Immature natural killer cell (primary cell): ENCODE measurements at places on chromosomes 16 and 17.
A peak's percentile ranks its signal among the peaks of the same experiment; 100 is the strongest.

DNA sequence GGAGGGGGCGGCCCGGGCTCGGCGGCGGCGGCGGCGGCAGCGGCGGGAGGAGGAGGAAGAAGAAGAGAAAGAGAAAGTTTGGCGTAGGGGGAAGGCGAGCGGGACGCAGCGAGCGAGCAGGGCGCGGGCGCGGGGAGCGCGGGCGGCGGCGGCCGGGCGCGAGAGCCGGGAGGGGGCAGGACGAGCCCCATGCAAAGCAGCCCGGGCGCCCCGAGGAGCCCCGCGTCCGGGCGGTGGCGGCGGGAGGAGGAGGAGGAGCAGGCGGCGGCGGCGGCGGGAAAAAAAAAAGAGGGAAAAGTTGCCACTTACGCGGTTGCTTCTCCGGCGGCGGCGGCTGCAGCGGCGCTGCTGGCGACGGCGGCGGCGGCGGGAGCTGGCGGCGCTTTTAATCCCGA lies 10.3 kb upstream of the ZFHX3 start:
- peak; percentile 33 for DNase-seq

DNA sequence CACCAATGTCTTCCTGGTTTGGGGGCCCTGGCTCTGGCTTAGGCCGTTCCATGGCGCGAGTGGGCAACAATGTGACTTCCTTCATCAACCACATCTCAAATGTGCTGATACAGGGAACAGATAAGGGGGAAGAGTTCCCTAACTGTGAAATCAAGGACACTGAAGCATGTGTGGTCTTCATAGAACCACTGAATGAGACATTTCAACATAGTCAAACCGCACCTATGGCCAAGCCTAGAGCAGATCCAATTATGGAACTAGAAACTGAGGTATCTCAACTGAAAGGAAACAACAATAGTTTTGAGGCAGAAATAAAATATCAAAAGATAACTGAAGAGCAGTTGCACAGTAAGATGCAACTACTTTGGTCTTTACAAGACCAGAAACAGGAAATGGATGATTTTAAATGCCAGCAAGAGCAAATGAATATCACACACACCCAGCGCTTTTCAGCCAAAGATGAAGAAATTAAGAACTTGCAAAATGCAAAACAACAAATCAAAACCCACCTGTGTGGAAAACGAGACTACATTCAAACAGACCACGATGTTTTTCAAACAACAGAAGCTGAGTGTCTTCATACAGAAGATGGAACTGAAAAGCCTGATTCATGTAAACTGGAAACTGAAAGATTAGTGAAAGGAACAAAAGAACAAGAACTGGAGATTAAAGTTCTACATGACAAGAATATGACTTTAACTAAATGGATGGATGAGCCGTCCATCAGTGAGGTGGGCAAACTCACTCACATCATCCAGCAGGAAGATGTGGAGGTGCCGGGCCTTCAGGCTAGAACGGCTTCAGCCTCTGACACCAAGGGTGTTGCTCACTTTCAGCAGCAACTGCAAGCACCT lies 18.1 kb upstream of the LCMT1 start:
- no peak for DNase-seq

DNA sequence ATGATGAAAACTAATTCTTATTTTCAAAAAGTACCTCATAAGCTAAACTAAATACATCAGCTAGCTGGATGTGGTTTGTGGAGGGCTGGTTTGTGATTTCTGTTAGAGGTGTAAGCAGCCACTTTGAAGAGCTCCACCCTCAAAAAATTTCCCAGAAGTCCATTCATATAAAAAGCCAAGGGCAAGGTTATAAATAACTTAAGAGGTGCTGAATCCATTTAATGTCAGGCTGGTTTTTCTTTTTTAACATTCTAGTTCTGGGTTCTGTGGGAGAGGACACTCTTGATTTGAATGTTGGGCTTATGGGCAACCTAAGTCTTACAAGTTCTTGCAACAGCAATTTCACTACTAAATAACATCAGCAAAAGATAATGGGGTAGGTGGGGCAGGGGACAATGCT lies 3.4 kb upstream of the WIPI1 start:
- DNase-seq: peak; percentile 72

DNA sequence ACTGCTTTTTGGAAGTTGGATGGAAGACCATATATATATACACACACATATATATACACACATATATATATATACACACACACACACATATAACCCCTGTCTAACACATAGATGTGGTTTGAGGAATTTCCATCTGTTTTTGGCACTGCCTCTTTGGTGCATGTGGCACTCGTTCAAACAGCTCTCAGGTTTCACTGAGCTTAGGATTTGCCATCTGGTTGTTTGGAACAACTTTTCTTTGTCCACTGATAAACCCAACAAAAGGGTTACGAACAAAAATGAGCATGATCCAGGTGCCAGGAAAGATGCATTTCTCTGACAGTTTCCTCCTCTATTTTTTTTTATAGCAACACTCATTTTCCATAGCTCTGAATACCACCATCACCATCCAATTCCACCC lies 14.6 kb upstream of the KCNJ16 start:
- DNase-seq: no peak

DNA sequence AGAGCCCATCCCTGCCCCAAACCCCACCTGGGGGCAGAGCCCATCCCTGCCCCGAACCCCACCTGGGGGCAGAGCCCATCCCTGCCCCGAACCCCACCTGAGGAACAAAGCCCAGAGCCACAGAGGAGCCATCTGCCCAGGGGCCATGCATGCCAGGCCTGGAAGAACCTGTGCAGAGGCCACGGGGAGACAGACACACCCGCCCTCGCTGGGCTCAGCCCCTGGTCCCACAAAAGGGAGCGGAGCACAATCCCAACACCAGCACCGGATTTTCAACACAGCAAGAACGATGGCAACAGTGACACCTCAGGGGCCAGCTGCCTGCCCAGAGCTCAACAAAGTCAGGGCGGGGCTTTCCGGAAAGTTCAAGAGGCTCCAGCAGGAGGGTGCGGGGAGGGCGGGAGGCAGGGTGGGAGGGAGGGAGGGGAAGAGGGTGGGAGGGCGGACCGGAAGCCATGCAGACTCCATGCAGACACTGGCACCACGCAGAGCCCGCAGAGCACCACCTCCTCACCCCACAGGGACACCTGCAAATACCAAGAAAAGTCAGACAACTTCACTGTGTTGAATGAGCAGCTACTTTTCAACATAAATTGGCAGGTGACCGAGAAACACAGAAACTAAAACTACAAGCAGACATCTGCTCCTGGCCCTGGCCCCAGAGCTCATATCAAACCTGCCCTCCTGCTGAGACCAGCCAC lies 27.9 kb upstream of the C16orf95 start:
- peak; percentile 42 for DNase-seq

DNA sequence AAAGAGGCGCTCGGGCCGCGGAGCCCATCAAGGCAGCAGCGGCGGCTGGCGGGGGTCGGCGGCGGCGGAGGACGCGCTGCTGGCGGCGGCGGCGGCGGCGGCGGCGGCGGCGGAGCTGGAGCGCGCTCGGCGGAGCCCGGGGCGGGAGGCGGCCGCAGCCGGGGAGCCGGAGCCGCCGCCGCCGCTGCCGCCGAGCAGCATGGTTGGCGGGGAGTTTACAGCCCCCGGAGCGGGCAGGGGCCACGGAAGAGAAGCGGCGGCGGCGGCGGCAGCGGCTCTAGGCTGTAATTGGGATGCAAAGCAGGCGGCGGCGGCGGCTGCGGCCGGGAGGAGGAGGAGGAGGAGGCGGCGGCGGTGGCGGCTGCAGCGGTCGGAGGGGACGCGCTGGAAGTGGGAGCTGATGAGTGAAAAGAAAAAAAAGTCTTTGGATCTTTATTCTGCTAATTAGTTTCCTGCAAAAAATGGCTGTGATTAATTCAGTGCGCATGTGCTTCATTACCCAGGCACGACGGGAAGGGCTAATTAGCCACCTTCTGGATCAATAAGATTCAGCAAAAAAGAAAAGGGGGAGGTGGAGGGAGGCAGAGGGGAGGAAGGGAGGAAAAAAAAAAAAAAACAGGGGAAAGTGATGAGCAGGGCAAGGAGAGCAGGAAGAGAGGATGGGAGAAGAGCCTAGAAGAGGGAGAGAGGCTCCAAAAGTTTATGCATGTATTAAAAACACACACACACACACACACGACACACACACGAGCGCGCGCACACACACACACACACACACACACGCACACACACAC lies 10.9 kb upstream of the ZFHX3 start:
- peak; percentile 18 for DNase-seq

DNA sequence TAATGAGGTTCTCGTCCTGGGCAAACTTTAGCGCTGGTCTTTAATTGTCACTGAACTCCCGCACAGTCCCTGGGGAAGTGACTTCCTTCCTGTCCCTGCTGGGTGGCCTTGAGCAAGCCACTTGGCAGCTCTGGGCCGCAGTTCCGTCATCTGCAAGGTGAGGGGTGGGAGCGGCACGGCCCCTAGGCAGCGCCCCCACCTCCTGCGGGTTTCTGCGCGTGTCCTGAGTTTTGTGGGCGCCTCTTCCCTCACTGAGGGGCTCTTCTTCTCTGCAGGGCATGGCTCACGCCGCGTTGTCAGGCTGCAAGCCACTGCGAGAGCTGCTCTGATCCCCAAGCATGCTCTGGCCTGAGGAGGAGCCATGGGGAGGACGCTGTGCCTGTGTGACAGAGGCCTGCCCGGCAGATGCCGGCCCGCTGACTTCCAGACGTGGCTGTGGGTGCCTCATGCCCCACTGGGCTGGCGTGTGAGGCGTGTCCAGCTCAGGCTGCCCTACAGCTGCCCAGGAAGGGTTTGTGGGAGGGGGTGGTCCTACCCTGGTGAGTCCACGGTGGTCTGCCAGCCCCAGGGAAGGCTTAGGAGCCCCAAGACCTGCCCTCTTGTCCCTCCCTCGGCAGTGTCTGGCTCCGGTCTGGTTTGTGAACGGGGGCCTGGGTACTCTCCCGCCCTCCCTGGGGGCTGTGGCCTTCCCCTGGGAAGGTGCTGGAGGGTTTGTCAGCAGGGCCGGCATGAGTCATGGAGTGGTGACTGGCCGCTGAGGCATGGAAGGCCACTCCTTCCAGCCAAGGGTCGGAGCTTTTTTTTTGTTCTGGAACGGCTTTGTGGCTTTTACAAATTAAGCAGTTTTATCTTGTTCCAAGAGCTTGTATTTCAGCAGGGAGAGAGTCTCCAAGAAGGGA lies 182.0 kb downstream of the SEC14L1 start:
- no peak for DNase-seq

DNA sequence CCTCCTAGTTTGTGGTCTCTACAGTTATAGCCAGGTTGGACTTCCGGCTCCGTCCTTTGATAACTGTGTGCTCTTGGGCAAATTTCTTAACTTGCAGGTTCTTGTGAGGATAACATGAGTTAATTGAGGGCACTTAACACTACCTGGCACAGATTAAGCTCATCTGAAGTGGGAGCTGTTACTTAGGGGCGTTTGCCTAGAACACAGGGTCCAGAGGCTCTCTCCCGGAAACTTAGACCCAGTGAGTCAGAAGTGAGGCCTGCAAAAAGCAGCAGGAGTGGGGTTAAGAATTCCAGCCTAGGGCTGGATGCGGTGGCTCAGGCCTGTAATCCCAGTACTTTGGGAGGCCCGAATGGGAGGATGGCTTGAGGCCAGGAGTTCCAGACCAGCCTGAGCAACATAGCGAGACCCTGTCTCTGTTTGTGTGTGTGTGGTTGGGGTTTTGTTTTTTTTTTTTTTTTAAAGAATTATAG lies 1.4 kb downstream of the MVP start:
- DNase-seq: no peak

DNA sequence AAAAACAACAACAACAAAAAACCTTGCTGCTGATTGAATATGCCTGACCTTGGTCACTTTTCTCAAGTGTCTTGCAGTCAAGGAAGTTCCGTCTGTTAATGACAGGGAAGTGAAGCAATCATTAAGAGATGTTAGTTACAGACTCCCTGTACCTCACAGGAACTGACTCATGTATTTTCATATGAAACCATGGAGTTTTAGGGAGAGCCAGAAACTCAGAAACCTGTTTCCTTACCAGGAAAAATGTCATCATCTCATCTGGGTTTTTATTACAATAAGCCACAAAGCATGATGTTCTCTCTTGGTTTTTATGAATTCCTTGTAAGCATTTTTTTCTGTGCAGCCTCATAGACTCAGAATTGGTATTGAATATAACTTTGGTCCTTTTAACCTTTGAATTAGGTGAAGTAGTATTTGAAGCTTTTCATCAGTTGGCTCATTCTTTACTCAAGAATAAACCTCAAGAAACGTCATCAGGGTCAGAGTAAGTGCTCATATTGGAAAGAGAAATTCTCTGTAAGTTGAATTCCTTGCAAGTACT lies 10.3 kb downstream of the LYRM1 start:
- no peak for DNase-seq

GRCh38 chr17:72152387-72152929 lies 31.6 kb downstream of the SOX9 start:
- DNase-seq: no peak

DNA sequence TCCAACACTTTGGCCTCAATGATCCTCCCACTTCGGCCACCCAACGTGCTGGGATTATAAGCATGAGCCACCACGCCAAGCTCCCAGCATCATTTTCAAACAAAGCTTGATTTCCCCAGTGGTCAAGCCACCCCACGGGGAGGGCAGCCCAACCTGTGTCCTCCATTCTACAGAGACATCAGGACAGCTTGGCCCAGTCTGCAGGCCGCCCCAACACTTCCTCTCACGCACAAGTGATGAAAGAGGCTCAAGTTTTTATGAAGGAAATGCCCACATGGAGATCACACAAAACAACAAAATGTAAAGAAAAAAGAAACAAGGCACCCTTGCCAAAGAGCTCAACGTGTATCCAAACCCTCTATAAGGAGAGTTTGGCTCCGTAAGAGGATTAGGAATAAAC lies 112.4 kb downstream of the XYLT1 start:
- DNase-seq: no peak

GRCh38 chr17:9648521-9649110 lies 3.3 kb downstream of the USP43 start:
- DNase-seq: no peak

DNA sequence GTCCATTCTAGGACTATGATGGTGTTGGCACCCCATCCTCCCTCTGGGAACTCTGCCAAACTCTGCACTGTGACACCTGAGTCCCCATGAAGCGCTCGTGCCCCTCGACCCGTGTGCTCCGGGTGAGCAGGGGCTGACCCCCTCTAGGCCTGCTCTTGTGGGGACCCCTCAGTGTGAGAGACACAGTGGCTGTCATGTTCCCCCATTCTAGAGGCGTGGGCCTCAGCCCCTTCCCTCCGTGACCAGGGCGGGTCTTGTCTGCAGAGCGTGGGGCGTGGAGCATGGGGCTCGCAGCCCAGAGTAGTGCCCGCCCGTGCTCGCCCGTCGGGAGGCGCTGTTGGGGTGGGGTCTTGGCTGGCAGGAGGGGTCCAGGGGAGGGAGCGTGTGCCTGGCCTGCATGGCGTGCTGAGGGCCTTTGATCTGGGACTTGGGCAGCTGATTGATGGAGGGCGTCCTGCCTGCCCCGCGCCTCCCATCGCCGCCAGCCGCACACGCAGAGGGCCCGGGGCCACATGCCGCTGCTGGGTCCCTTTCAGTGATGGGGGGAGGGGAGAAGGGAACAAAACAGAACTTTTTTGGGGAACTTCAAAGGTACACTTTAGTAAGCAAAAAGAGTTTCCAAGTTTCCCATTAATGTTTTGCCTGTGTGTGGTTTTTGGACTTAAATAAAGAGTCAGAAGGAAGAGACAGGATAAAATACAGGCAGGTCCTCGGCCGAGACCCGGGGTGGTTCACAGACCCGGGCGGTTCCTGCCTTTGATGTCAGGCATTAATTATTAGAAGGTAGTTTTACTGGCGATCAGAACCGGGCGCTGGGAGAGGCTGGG lies 22.5 kb downstream of the CENPX start:
- DNase-seq: no peak
